Fibroblast of mammary gland (primary cell): ENCODE measurements at places on chromosomes 5 and 9.

GRCh38 chr9:35646153-35646532 is 4.6 kb downstream of the SIT1 start:
- DNase-seq = no peak

- DNase-seq = no peak
Observed at GRCh38 chr5:161333194-161333880, 213.2 kb downstream of the GABRB2 start.

DNA sequence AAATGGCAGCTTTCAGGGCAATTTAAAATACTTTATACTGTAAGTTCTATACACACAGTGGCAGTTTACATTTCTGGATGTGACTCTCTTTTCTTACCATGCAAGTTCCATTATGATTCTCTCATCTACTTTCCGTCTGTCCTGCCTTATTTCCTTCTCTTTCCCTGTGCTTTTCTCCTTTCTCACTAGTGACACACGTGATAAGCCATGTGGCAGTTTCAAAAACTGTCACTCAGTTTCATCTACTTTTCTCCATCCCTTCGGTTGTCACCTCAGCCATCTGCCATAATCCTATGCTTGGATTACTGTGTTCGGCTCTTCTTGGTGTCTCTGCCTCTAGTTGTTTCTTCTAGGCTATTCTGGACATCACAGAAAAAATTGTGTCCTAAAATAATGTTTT is 46.8 kb upstream of the ATG10 start:
- DNase-seq = no peak

DNA sequence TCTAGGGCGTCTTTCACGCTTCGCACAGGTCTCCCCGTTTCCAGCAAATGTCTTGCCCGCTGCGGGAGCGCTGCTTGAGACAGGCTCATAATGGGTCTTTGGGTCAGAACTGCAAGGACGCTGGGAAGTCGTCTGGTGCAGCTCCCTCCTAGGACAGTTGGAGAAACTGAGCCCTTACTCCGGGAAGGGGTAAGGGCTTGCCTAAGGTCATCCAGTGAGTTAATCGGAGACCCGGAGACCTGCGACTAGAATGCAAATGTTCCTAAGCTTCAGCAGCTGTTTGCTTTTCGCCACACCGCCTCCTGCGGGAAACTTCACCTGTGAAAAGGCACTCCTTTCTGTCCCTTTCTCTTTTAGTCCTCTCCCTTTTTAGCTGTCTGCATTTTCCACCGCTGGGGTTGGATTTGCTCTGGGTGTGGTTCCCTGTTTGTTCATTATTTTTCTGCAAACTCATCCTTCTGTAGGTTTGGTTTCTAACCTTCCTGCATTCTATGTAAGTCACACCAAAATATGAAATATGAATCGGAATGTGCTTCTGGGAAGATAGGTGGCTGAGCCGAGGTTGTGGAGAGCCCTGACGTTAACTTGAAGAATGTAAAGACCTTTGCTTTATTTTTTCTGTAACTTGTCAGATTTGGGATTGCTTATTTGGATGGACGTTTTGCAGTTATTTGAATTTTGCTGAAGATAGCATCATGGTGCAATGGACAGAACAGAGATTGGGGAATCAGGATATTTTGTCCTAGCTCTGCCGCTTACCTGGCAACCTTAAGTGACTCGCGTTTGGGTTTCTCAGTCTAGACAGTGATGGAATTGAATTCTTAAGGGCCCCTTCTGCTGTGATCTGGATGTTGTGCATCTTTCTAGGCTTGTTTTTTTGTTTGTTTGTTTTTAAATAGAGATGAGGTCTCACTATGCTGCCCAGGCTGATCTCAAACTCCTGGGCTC is 909 bp downstream of the SLC36A1 start:
- peak; percentile 8 for DNase-seq

DNA sequence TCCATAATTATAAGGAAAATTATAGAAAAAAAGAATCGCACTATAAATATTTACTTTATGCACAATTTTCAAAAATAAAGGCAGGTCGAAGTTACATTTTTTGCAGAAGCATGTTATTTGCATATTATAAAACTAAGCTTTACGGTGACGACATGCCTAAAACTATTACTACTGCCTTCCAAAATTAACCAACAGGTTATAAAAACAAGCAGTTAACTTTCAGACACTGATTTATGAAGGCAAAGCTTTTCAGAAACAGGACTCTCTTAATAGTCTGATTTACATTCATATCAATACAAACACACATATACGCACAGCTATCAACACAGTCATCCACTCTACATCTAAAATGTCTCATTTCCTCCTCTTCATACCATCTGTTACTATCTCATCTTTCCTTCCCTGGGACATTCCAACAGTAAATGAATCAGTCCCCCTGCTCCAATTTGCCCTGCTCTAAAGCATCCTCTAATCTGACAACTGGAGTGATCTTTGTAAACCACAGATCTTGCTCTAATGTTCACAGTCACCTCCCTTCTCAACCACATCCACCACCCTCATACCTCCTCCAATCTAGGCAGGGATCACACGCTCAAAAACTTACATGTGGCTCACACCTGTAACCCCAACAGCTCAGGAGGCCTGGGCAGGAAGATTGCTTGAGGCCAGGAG is 21.6 kb downstream of the FBXW11 start:
- peak; percentile 93 for DNase-seq

DNA sequence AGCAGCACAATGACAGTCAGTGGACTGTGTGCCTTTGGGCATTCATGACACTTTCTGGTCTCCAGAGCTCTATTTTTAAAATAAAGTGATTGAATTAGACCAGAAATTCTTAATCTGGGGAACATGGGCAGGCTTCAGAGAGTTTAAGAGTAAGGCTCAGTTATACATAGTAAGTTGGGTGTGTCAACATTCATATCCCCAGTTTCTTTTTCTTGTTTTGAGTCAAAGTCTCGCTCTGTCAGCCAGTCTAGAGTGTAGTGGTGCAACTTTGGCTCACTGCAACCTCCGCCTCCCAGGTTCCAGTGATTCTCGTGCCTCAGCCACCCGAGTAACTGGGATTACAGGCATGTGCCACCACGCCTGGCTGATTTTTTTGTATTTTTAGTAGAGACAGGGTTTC is 13.7 kb upstream of the KIF4B start:
- DNase-seq = no peak

DNA sequence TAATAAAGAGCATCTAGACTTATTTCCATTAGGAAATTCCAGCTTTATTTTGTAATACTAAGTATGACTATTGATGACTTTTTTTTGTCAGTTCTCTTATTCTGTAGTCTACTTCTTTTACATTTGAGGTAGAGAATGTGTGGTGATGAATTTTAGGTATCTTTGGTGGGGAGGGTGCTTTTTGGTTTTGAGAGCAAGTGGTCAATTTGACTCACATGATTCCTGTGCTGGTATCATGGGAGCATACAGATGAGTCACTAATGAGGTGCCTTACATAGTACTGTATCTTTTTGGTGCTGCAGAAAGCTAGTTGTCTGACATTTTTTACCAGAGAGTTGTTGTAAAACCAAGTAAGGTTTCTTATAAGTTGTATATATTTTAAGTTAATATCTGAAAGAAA is 35.3 kb downstream of the ERBIN start:
- DNase-seq = peak; percentile 74

- no peak for DNase-seq
Observed at GRCh38 chr5:10726913-10727517, 34.0 kb downstream of the DAP start.

GRCh38 chr9:105142406-105143135 is 101.9 kb upstream of the SLC44A1 start:
- DNase-seq = peak; percentile 71

GRCh38 chr5:52015760-52016159 is 632.5 kb downstream of the ISL1 start:
- peak; percentile 6 for DNase-seq

- DNase-seq = peak; percentile 73
Observed at GRCh38 chr5:111968459-111968858, 211.5 kb upstream of the NREP start.

DNA sequence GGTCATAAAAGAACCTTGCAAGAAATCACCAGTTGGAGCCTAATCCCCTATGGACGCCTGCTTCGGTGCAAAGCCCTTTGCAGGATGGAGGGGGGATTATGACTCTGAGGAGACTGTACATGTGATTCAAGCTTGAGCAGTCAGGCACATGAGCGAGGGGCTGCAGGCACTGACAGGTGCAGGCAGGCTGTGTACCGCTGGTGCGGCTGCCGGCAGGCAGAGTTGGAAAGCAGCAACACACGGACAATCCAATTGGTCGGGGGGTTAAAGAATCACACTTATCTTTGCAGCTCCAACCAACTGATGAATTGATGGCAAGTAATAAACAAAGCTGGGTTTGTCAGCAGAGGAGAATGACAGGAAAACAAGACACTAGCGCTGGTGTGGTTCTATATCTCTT is 5.7 kb downstream of the WHRN start:
- DNase-seq = no peak

GRCh38 chr9:10052181-10052580 is 560.6 kb downstream of the PTPRD start:
- no peak for DNase-seq

DNA sequence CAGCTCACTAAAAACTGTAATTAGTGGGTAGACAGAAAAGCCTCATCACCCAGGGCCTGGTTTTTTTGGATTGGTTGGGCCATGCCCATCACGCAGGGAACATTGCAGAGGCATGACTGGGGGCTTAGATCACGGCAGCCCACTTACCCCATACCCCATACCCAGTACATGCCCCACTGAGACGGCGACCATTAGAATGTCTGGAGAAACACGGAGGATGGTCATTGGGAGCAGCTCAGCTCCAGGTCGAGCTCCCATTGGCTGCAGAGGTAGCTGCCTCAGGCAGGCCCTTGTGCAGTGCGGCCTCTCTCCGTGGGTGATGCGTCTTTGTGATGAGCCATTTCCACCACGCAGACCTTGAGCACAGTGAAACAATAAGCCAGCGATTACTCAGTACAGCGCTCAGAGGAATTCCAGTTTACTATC is 204.0 kb downstream of the GADD45G start:
- DNase-seq = no peak

DNA sequence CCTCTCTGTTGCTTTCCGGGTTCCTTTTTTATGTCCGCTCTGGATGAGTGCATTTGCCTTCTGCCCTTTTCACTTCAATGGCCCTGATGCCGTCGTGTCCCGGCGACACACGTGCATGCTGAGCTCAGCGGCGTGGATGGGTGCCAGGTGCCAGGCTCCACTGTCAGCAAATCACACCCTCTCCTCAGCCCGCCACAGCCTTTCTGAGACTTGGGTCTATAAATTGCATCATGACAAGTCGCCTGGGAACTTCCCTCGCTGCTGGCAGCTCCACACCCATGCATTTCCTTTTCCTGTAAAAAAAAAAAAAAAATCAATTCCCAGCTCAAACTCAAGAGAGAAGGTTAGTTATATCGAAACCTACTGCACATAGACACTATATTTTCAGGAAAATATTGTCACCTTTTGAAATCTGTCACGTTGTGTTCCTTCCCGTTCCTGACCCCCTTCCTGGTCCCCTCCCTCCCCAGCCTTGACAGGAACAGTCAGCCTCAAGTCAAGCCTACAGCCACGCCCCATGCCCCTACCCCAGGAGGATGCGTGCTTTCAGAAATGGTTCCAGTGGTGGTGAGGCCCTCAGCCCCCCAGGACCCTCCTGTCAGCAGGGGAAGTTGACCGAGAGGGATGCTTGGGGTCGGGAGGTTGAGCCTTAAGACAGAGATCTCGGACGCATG is 110.3 kb upstream of the PTCH1 start:
- DNase-seq = no peak

DNA sequence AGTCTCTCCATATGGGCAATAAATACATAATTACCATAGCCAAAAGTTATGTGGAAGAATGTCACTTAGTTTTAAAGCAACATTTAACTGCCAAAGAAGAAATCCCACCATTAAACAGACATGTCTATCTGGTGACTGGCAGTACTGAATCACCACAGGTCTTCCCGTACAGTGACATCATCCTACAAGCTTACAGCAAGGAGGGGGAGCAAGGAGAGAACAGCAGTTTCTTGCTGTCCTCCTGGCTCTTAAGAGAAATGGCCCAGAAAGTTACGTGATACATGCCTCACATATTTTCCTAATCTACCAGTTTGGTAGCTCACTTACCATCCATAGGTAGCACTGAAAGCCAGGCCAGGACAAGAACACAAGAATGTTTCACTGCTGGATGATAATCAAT is 671.0 kb downstream of the DMRTA1 start:
- peak; percentile 71 for DNase-seq

GRCh38 chr5:37637165-37637845 is 202.5 kb downstream of the GDNF start:
- peak; percentile 82 for DNase-seq

DNA sequence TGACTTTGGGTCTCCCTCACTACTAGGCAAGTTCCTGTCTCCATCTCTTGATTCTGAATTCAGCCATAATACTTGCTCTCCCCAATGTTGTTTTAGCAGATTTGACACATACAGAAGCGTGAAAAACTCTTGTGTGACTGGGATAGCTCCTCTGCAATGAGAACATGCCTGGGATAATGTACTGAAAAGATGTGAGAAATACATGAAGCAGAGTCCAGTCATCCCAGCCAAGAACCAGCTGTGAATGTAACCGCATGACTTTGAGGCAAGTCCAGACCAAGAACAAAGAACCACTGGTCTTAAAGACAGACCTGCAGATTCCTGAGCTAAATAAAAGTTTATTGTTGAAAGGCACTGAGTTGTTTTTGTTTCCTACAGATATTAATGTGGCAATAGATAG is 135.0 kb downstream of the NMUR2 start:
- DNase-seq = no peak

- DNase-seq = peak; percentile 98
Observed at GRCh38 chr9:70480405-70480980, 66.0 kb upstream of the KLF9 start.

GRCh38 chr9:122051351-122052321 is 41.5 kb downstream of the TTLL11 start:
- DNase-seq = peak; percentile 88

GRCh38 chr5:108703313-108703712 is 44.4 kb upstream of the FER start:
- DNase-seq = no peak

- no peak for DNase-seq
Observed at GRCh38 chr5:178546675-178547033, 43.5 kb downstream of the COL23A1 start.

- DNase-seq = no peak
Observed at GRCh38 chr9:124843456-124844034, 9.7 kb upstream of the WDR38 start.

DNA sequence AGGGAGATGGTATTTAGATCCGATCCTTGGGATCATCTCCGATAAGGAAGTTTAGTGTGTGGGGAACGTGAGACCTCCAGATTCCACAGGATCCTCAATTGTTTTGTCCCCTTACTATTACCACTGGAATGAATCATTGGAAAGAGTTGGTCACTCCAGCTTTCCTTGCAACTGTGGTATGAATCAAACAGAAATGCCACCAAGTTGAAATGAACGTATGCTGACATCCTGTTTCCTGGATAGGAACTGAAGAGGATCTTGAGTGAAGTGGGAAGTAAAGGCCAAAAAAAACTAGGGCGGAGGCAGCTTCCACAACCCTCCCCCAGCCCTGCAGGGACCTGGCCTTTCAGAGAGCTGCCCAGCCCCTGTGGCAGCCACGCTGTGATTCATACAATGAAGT is 23.9 kb downstream of the IRX1 start:
- DNase-seq = no peak

DNA sequence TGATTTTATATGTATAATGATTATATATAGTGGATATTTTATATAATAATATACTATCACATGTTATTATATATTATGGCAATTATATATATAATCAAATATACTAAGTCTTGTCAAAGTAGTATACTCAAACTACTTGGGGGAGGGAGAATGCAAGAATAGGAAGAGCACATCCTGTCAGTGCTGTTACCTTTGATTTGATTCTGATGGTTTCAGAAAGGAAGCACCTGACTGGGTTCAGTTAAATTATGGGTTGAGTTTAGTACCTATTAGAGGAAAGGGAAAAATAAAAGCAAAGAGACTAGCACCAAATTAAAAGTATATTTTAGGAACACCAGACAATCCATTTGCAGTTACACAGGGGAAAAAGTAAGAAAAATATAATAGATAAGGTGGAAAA is 107.6 kb downstream of the GRIA1 start:
- no peak for DNase-seq
